ENCODE measurements at places on chromosomes 13 and 19.

GRCh38 chr19:21838646-21839045 lies 2.7 kb upstream of the ZNF43 start:
- no peak for DNase-seq

DNA sequence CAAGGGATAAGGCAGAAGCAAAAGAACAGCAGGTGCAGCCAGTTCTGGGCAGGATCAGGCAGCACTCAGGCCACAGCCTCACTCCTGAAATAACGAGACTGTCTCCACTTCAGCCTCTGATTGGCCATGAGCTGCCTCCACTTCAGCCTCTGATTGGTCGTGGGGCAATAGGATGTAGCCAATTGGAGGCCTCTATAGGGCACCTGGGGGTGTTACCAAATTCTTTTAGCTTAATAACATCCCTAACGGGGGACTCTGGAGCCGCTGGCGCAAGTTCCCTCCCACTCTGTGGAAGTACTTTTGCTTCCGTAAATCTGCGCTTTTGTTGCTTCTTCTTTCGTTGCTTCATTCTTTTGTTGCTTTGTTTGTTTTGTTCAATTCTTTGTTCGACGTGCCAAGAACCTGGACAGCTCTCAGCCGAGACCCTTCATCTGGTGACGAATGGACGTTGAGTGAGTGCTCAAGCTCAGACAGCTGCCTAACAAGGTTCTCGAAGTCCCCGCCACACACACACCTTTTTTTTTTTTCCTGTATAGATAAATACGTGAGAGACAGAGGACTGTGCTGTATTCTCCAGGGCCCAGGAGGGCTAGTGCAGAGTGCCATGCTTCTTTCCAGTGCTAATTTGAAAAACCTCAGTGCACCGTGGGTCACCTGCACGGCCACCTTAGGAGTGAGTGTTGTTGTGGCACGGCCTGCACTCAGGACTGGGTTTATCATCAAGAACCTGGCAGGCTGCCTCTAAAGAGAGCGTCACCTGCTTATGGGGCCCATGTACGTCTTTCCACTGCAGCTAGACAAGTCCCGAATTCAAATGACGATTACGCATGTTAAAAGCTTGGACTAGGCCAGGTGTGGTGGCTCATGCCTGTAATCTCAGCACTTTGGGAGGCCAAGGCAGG lies 32.0 kb upstream of the TUBGCP3 start:
- DNase-seq, result no peak

GRCh38 chr13:30143666-30144400 lies 163.5 kb downstream of the KATNAL1 start:
- DNase-seq, result no peak

DNA sequence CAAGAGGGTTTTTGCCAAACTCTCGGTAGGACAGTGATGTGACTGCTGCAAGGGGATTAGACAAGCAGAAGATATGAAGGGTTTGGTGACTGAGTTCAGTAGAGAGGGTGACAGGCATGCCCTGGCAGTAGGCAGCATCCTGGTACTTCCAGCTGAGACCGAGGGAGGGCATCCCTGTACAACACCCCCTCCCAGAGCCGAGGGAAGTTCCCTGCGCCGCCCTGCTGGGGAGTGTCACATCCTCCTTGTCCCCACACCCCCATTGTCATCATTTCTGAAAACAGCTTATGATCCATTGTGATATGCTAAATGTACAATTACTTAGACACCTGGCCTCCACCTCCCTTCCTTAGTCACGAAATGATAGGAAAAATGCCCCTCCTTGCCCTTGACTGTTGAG lies 14.6 kb downstream of the ZNF544 start:
- DNase-seq, result no peak

DNA sequence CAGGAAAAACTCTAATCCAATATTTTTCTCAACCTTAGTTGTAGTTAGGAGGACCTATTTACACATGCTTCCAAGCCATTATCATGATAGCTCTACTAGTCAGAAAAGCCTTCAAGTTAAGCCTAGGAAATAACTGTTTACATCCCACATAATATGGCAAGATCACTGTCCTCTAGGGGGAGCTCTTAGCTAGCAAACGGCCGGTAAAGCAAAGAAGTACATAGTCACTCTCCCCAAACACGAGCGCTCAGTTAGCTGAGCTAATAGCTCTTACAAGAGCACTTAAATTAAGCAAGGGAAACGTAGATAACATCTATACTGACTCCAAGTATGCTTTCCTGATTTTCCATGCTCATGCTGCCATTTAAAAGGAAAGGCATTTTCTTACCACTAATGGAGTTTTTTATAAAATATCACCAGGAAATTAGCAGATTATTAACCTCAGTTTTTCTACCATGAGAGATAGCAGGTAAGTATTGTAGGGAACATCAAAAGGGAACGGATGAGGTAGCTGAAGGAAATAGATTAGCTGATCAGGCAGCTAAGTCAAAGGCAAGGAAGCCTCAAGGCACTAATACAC lies 100.6 kb upstream of the PABPC3 start:
- no peak for DNase-seq

DNA sequence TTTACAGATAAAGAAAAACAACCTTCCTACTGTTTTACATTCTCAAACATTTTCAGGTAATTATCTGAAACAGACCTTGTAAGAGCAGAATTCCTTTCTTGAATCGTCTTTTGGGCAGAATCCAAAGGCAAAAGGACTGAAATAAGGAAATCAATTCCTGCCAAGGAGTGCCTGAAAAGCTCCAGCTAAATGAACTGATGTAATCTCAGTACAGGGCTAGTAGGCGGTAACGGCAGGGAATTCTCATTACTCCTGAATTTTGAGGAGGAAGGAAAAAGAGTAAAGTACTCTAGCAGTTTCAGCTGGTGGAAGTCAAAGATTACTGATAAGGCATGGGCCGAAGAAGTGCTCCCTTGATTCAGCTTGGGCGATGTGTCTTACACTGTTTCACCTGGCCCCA lies 168.4 kb downstream of the PCDH9 start:
- DNase-seq, result no peak

GRCh38 chr19:5575590-5575989 lies 7.8 kb upstream of the TINCR start:
- no peak for DNase-seq

DNA sequence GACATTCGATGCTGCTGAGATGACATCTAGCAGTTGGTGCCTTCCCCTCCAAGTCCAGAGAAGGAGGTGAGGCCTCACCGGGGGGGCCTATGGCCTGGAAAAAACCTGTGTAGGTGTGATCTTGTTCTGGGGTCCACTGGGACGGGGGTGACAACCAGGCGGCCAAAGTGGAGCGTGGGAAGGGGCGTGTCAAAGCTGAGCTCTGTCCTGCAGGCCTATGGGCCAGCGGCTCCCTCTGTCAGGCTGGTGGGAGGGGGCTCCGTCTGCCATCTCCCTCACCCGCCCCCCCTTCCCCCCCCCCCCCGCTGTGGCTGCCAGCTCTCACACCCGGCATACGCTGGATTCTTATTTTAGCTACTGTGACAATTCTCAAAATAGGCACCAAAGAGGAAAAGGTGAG lies 56.7 kb upstream of the UQCRFS1 start:
- no peak for DNase-seq

DNA sequence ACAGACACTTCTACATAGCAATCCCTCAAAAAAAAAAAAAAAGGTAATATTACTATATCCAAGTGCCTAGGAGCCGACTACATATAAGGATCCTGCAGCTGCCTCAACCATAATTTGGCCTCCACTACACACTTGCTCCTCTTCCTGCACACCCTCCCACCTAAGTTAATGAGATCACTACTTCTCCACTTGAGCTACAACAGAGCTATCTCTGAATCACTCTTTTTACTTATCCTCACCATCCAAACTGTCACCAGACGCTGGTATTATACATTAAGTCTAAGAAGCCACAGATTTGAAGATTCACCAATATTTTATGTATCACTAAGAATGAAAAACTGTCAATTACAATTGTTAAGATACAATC lies 8.3 kb downstream of the OBI1 start:
- no peak for DNase-seq

- no peak for DNase-seq
Measured at GRCh38 chr13:75556961-75557360, 7.4 kb downstream of the UCHL3 start.

- no peak for DNase-seq
Measured at GRCh38 chr19:55636723-55637122, 4.1 kb upstream of the ZNF580 start.

DNA sequence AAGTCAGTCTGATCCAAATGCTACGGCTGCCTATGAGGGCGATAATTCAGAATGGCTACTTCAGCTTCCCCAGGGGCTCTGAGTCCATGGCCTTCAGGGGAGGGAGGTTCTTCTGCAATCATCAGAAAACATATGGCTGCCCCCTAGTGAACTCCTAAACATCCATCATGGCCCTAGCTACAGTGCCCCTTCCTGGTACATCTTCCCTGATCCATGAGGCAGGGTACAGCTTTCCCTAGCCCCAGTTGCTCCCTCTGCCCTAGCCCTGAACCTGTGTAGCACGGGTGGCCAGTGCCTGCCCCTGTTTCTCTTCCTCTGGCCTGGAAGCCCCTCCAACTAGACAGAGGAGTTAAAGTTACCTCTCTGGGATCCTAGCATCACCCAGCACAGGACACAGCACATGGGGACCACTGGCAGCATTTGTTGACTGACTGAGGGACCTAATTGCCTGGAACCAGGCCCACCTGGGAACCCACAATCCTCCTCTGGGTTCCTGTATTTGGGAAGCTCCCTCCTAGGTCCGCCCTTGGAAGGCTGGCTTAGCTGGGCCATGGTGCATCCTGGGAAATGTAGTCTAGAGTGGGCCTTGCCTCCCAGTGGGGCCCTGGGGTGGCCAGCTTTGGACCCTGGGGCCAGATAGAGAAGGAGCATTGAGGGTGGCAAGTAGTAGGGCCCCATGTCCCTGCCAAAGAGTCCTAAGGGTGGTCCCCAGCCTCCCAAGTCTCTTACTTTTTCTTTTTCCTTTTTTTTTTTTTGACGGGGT lies 17.7 kb upstream of the SEMA6B start:
- no peak for DNase-seq

GRCh38 chr19:39237200-39238184 lies 7.3 kb downstream of the IFNL3 start:
- peak; percentile 49 for DNase-seq

DNA sequence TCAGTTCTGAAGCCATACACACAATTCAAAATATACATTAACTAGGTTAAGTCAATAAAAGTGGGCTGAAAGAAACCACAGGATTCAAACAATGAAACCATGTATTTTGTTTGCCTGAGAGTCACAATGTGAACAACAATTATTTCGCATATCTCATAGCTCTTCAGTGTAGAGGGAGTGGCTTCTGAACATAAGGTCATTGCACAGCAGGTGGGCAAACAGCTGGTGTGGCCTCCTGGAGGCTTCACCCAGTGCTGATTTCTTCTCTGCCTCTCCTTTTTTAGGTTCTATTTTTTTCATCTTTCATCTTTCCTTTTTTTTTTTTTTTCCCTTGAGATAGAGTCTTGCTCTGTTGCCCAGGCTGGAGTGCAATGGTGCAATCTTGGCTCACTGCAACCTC lies 40.4 kb upstream of the ZNF254 start:
- DNase-seq, result no peak

- no peak for DNase-seq
Measured at GRCh38 chr13:49995625-49996101, 1.2 kb upstream of the TRIM13 start.

GRCh38 chr19:38057959-38058690 lies 151.1 kb downstream of the SIPA1L3 start:
- DNase-seq, result no peak

GRCh38 chr13:21619633-21620220 lies 15.8 kb upstream of the MICU2 start:
- no peak for DNase-seq

DNA sequence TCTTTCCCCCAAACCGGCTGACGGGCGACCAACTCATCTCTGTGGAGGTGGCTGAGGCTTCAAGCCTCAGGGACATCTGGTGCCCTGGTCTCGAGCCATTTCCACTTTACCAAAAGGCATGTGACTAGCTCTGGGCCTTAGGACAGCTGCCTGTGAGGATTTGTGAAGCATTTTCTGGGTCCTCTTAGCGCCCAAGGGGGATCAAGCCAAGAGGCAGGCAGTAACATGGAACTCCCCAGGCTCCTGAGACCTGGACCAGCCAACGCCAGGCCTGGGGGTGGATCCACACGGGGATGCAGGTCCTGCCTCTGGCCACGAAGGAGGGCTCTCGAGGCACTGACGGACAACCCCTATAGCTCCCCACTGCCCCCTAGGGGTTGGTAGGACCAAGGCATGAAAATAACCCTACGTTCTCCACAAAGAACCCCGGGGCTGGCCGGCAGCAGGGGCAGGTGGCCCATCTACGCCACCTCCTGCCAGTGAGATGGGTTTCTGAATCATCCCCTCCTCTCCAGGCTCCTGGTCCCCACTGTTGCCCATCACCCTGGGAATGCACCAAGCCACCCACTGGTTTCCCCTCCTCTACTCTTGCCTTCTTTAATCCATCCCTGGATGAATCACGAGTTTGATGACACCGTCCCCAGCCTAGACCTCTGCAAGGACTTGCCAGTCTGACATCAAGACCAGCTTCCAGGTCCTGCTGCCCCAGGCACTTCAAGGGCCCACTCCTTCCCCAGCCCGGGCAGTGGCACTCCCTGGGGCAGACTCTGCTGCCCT lies 7.0 kb upstream of the MYDGF start:
- DNase-seq, result no peak

GRCh38 chr13:30125422-30126073 lies 181.8 kb downstream of the KATNAL1 start:
- no peak for DNase-seq

- DNase-seq, result no peak
Measured at GRCh38 chr13:78376033-78376432, 227.3 kb downstream of the POU4F1 start.

DNA sequence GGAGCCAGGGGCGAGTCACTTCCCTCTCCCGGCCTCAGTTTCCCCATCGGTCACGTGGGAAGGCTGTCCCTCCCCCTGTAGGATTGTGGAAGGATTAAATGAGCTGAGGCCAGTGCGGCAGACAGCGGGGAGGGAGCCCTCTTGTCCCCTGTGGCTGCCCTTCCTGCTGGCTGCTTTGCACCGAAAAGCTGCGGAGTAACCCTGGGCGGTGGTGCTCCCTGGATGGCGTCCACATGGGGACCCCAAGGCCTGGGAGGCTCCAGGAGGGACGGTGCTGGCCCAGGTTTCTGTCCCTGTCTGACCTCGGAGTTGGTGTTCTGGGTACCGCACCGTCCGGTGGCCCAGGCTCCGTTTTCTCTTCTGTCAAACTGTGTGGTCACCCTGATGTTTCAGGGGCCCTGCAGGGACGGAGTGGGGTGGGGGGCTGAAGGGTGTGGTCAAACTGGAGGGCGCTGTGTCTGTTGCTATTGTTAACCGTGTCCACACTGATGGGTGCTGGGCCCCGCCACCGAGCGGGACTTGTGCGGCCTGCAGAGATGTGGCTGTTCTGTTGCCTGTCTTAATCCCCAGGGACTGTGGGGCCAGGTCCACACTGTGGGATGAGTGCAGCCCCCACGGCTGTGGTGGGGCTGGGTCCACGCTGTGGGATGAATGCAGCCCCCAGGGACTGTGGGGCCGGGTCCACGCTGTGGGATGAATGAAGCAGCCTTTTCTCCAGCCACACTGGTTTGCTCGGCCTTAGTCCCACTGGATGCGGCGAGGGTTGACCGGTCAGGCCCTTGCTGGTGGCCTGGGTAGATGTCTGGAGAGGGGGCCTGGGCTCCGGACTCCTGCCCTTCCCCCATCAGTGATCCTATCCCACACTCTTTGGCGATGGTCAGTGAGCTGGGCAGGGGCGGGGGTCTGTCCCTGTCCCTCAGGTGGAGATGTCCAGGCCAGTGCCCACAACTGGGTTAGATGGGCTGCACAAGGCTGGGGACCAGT lies 6.9 kb downstream of the GNA11 start:
- no peak for DNase-seq

GRCh38 chr13:74187564-74187963 lies 53.4 kb upstream of the KLF12 start:
- DNase-seq, result no peak

GRCh38 chr19:30341611-30342201 lies 30.5 kb upstream of the ZNF536 start:
- no peak for DNase-seq

- no peak for DNase-seq
Measured at GRCh38 chr19:17703824-17704463, 15.3 kb upstream of the MAP1S start.
